ENCODE measurements at places on chromosomes 6 and 20.
A peak's percentile ranks its signal among the peaks of the same experiment; 100 is the strongest.

DNA sequence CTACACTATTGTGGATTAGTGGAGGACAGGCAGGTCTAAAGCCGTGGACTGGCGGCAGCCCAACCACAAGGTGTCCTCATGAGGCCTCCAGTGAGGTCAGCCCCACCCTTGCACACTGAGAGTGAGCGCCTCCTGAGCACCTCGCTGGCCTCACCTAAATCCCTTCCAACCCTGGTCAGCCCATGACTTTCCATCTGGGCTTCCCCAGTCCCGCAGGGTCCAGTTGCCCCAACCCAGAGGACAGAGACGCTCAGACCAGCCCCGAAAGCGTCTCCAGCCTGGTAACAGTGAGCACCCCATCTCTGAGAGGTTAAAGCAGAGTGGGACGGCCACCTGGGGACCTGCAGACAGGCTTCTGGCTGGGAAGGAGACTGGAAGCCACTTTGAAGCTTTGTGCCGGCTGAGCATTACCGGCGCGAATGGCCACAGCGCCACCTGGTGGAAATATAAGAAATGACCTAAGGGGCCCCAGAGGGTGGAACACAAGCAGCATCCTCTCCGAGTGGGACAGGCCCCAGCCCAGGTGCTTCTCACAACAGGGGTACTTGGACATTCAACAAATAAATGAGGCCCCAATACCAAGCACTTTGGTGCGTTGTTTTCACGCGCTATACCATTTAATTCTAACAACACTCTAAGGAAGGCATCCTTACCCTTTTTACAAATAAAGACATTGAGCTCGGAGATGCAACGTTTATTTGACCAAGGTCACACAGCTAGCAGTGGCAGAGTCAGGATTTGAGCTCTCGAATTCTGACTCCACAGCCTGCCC, 65.7 kb upstream of the TOP1 start:
- DNase-seq, result peak; percentile 53

DNA sequence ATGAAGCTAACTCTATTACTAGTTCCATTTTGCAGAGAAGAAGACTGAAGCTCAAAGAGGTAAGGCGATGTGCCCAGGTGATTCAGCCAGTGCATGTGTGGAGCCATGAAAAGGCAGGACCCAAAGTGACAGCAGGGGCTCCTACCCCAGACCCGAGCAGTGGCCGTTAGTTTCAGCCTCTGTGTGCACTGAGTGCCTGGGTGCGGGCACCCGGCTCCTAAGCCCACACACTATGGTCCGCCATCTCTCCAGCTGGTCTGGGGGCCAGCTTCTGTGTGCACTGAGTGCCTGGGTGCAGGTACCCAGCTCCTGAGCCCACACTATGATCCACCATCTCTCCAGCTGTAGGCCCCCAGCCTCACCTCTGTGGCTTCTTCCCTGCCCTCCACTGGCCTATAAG, 123.5 kb upstream of the CST7 start:
- no peak for DNase-seq

DNA sequence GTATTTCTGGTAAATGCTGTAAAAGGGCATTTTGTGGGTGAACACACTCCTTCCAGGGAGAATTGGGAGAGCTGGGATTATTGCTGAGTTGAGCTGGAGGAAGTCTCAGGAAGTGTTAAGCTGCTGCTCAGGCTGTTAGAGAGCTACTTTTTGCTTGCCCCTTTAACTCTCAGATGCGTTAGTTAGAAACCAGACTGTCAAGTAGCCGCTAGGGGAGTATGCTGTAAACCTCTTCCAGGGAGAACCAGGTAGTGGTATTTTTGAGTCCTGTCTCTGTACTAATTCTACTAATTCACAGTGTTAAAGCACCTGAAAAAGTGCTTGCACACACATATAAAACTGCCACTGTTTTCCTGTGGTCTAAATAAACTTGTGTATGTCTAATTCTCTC, 6.6 kb upstream of the GFRAL start:
- no peak for DNase-seq

DNA sequence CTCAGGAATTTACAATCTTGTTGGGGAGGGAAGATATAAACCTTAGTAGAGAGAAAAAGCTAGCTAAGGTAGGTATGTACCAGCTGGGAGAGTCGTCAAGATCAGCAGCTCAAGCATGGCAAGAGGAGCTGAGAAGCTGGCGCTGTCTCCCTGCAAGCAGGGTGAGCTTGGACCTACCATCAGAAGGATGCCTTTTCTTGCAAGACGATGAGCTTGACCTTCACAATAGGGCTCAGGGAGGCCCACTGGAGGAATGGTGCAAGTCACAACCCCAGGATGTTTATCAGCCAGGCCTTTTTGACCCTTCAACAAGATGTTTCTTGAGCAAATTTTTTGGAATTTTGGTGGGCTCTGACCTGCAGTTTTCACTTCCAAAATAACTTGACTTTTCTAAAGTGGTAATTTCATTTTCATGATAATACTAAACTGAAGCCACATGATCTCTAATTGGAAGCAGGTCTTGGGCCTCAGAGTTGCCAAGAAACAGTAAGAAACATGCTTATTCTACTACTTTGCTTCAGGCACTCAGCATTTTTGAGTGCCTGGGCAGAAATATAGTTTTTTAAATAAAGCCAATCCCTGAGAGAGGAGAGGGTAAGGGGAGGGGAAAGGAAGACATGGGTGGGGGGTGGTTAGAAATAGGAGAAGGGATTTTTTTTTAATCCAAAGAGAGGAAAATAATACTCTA, 258.1 kb downstream of the CLIC5 start:
- DNase-seq, result no peak

- DNase-seq, result no peak
Observed at GRCh38 chr20:35618263-35619131, 2.9 kb downstream of the SPAG4 start.

DNA sequence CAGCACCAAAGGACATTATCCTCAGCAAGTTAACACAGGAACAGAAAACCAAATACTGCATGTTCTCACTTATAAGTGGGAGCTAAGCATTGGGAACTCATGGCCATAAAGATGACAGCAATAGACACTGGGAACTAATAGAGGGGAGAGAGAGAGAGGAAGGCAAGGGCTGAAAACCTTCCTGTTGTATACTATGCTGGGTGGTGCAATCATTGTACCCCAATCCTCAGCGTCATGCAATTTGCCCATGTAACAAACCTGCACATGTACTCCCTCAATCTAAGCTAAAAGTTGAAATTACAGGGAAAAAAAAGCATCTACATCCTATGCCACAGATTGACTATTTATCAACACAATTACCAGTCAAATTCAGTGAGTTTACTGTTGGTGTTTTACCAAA, 20.0 kb upstream of the VNN1 start:
- DNase-seq, result no peak

DNA sequence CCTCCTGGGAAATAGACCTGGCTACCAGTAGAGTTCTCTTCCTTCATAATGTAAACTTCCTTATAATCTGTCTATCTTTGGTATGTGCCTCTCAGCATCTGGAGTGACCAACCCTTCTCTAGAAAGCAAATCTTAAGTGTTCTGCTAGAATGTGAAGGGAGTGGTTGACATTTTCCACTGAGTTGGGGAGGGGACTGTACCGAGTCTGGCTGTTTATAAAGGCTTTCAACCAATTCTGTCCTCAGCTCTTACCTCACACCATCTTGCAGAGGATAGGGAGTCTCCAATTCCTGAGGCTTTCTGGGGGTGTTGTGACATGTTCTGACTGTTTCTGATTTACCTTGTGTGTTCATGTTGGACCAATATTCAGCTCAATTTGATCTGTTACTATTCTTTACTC, 39.6 kb downstream of the FAM217A start:
- no peak for DNase-seq

DNA sequence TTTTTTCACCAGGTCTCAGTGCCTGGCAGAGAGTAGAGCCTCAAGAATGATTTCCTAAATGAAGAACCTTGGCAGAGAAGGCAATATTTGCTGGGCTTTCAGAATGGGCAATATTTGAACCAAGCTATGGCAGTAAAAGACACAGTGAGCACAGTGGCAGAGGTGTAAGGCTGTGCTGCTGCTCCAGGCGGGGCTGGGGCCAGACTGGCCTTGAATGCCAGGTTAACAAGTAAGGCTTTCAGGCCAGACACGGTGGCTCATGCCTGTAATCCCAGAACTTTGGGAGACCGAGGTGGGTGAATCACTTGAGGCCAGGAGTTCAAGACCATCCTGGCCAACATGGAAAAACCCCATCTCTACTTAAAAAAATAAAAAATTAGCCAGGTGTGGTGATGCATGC, 8.5 kb upstream of the MYL9 start:
- DNase-seq, result no peak

- peak; percentile 36 for DNase-seq
Observed at GRCh38 chr6:155228546-155229166, 35.2 kb upstream of the CLDN20 start.

DNA sequence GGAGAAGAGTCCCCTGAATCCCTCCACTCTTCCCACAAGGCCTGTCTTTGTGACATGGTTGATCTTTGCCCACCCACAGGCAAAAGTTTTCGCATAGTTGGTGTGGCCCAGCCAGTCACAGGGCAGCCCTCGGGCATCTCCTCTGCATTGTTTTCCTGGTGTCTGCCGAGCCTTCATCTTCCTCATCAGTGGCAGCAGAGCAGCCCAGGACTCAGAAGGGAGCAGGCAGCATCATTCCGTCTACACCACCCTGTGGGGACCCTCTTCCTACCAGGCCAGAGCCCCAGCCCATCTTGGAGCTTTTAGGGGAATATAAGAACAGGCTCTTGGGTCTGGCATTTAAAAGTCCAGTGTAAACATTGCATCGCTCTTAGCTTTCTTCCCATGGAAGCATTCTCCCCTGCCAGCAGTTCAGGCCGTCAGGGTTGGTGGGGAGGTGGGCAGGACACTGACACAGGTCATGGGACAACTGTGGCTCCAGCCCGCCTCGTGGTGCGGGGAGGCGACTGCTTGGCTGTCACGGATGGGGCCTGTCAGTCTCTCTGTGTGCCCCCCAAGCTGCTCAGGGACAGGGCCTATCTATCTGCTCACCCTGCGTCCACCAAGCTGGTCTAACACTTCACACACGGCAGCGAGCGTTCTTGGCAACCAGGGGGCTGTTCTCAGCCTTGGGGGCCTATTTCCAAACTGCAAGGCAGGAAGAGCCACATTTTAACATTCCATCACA, 38.3 kb downstream of the PDRG1 start:
- DNase-seq, result no peak

DNA sequence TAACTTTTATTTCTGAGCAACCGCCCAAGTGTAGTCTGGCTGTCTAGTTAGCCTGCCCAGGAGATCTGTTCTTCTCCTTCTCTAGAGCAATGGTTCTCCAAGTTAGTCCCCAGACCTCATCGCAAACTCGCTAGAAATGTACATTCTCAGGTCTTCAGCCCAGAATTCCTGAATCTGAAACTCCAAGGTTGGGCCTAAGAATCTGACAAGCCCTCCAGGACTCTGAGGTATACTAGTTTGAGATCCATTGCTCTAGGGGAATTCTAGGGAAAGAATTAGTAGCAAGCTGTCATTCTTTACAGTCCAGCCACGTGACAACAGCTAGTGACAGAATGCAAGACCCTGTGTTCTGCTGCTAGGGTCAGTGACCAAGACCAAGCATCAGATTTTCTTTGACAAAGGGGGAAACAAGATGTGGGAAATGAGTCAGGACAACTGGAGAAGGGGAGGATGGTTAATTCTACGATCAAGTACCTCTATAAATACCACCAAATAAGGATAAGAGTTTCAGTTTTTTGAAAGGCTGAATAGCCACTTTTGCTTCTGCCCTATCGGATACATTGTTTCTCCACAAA, 5.8 kb downstream of the UBE2V1 start:
- DNase-seq, result no peak

GRCh38 chr20:49466114-49466912, 16.2 kb downstream of the KCNB1 start:
- no peak for DNase-seq

- no peak for DNase-seq
Observed at GRCh38 chr6:69622230-69622629, 174.6 kb downstream of the LMBRD1 start.

DNA sequence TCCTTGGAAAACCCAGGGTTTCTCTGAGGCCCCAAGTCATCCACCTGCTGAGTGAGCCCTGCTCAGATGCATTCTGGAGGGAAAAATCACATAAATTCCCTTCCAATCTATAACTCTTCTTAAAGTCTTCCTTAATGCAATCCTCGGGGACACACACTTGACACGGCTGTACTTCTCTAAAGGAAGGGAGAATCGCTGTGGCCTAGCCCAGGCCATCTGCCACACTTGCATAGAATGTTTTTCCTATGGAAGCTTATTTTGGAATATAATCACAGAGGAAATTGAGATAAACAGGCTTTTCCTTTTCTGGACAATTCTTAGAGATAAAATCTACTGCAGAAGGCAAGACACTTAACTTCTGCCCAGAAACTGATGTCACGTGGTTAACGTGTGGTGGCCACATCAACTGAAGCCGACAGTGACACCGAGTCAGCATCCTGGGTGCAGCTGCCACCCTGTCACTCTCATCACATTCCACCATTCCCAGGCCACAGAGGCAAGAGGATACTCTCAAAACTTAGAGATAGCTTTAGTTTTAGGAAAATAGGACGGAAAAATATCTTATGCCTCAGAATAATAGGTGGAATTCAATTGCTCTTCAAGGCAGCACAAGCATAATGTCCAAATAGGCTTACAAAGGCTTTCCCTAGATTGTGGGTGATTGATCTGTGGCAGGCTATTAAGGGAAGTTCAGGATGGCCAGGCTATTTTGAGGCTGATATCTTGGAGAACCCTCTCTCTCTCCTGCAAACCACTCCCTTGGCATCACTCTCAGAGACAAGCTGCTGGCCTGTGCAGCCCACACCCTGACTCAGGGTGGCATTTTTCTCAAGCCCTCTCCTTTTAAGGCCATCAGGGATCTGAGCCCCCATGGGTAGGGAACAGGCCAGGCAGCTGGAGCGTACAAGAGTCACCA, 29.6 kb downstream of the PSMB1 start:
- no peak for DNase-seq

- no peak for DNase-seq
Observed at GRCh38 chr6:50785921-50786320, 32.8 kb upstream of the TFAP2B start.

GRCh38 chr20:62066983-62067433, 1.3 kb upstream of the TAF4 start:
- DNase-seq, result no peak

DNA sequence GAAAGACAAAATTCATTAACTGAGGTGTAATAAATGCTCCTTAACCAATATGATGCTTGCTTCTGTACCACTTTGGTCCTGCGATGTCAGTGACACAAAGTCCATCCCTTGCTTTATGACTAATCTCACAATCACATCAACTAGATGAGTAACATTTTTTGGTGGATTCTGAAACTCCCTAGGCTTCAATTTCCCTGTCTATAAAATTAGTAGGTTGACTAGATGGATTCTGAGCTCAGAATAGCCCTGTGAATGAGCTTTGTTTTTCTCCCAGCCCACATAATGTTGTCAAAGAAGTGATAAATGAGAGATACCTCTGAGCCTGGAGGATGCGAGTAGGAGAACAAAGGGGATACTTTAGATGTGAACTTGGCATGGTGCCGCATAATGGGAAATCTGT, 9.1 kb downstream of the TXLNB start:
- DNase-seq, result no peak

DNA sequence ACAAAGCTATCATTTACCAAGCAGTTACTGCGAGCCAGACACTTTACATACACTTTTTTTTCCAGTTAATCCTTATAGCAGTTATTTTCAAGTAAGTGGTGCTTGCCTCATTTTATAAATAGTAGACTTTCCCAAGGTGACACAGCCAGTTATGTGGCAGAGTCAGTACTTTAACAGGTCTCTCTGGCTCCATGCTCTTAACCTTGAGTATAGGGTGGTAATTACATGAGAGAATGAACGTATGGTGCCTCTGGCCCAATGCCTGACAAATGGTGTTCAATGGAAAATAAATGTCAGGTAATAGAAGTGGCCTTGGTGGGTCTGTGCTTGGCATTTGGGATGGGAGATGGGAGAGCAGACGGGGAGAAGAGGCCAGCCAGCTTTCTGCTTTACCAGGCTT, 316.3 kb downstream of the SLC35F1 start:
- no peak for DNase-seq

- DNase-seq, result peak; percentile 70
Observed at GRCh38 chr20:35503841-35504561, 25.5 kb downstream of the C20orf173 start.
